ENCODE measurements at places on chromosomes 2 and 18.

DNA sequence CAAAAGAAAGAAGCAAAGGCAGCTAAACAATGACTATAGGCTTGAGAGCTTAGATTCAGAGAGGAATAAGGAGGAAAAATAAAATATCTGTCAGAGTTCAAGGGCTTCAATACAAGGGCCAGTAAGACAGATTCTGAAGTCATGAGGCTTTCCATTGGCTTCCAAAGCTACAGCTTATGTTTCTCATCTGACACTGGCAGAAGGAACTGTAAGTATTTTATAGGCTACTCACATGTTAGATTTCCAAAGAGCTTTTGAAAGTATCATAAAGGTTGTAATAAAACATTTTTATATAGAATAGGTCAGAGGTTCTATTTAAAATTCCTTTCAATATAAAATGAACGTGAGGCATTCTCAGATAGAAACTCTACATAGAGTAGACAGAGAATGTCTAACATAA lies 746.6 kb upstream of the NXPH2 start:
- no peak for DNase-seq

DNA sequence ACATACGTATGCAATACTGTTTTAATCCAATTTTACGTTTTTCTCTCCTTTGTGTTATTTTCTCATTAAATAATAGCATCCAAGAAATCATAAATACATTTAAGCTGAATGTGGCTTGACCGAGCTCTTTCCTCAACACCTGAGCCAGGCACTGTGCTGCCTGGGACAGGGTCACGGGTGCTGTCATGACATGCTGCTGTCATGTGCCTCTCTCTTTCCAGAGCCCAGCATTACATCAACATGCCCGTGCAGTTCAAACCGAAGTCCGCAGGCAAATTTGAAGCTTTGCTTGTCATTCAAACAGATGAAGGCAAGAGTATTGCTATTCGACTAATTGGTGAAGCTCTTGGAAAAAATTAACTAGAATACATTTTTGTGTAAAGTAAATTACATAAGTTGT lies 94.1 kb upstream of the LDLRAD4 start:
- DNase-seq, result no peak

DNA sequence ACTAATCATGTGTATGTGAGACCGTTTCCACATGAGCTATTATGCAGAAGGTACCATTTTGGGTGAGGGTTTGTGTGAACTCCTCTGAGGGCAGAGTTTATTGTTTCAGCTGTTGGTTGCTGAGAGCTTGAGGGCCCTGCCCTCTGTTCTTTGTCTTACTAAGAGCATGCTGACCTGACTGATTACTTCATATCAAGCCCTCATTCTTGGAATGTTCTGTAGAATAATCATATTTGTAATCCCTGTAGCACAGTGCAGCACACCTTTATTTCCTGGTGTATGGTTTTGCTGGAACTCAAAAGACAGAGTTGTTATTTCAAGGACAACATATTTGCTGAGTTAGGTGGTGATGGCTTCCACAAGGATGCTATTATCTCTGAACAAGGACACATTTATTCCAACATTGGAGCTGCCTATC lies 118.5 kb downstream of the GALNT3 start:
- DNase-seq, result no peak

DNA sequence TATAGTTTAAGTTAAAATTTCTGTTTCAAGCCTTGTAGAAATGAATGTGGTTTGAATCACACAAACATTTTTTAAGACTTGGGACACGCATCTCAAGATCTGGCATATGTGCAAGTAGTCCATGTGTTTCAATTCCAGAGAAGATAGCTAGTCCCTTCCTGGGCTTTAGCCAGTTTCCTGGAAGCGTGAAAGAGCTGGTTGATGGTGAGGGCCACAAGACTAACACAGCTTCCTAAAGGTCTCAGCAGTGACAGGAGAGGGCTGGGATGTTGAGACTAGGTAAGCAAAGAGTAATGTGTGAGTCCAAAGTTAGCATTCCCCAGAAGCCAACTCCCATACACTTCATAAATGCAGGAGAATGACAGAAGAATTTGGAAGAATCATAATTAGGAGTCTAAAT lies 111.9 kb upstream of the MAP2 start:
- no peak for DNase-seq
